Hepatic stellate cell (primary cell): ENCODE measurements at places on chromosomes 3 and 15.

- no peak for DNase-seq
Observed at GRCh38 chr3:72058493-72059081, 273.6 kb upstream of the PROK2 start.

GRCh38 chr3:73624017-73624820, 522 bp downstream of the PDZRN3 start:
- peak; percentile 57 for DNase-seq

DNA sequence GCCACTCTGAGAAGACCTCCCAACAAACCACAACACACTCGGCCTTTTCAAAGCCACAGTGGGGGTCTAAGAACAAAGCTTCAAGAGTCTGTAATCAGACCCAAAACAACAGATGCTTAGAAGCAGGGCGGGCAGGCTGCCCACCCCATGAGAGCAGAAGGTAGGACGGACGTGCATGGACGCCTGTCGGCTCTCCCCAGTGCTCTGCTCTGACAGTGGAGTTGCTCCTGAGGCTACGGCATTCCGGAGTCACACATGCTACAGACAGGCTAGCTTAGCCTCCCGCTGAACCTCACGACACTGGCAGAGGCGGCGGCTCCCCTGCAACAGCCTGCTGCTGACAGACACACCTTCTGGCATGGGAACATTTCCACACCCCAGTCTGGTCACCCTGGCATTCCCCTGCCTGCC, 33.5 kb downstream of the SLCO2A1 start:
- no peak for DNase-seq

- DNase-seq, result no peak
Observed at GRCh38 chr3:126360714-126361060, 3.5 kb upstream of the KLF15 start.

GRCh38 chr15:87874896-87875711, 381.4 kb downstream of the NTRK3 start:
- no peak for DNase-seq

DNA sequence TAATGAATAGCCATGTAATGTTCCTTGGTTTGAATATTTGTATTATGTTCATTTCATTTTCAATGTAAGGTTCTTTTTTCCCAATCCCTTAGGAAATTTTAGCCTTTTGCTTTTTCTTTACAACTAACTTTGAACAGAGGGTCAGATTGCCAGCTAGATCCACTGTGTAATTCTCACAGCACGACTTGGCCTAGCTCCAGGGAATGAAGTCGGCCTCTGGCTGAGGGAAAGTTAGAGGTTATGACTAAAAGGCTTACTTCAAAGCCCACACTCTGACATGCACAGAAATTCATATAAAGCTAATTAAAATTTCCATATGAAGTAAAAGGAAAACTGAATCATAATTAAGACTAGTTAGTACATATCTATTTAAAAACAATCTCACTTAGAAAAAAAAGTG, 38.7 kb downstream of the ROBO1 start:
- DNase-seq, result no peak

DNA sequence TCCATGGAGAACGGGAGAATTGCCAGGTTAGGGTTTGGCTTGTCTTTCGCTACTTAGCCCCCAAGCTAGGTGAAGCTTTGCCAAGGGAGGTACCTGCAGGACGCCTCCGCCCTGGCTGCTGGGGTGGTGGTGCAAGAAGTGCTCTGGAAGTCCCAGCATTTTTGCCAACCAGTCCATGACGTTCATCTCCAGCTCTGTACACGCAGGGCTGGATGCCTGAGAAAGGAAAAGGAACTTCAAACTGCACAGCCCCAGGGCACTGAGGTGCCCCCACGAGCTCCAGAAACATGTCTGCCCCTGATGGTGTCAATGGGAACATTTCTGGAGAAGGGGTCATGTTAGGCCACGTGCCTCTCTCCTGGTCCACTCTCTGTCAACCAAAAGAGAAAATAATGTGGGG, 8.2 kb downstream of the HDC start:
- DNase-seq, result no peak

GRCh38 chr3:32816439-32817256, 1.1 kb upstream of the TRIM71 start:
- no peak for DNase-seq

- DNase-seq, result no peak
Observed at GRCh38 chr3:31039145-31039544, 144.7 kb upstream of the GADL1 start.

- no peak for DNase-seq
Observed at GRCh38 chr3:133995264-133995663, 34.5 kb downstream of the SLCO2A1 start.

DNA sequence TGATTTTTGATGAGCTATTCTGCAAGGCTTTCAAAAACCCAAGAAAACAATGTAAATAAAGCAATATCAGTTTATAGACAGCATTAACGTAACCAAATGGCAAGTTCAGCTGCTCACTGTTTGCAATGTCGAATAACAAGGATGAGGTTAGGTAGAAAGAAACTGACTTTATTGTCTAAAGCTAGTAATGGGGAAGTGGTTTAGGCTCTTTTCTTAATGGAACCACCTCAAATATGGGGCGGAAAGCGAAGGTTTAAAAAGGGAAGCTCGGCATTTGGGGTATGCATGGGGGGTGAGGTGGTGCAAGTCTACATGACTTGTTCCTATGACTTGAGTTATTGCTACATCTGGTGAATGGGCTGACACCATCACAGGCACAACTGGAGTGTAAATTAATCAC, 1060.2 kb downstream of the NSUN3 start:
- no peak for DNase-seq

DNA sequence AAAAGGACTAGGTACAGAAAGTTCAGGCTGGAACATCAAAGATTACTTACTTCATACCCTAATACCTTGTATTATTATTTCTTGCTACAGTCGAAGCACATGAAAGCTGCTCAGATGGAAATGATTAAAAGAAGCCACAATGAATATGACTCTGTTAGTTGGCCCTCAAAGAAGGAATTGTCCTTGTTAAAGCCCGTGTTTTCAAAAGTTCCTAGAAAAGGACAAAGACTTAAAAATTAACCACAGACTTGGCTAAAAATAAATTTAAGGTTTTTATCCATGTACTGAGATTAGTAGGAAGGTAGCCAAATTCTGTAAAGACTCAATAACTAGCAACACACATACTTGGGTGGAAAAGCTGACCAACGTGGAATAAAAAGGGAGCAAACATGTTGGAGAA, 251.0 kb upstream of the RARB start:
- DNase-seq, result no peak

GRCh38 chr3:108527109-108527508, 16.7 kb upstream of the MYH15 start:
- no peak for DNase-seq

- no peak for DNase-seq
Observed at GRCh38 chr3:9747267-9747666, 2.5 kb upstream of the OGG1 start.

GRCh38 chr15:66139591-66140207, 113.9 kb downstream of the MEGF11 start:
- DNase-seq, result no peak

DNA sequence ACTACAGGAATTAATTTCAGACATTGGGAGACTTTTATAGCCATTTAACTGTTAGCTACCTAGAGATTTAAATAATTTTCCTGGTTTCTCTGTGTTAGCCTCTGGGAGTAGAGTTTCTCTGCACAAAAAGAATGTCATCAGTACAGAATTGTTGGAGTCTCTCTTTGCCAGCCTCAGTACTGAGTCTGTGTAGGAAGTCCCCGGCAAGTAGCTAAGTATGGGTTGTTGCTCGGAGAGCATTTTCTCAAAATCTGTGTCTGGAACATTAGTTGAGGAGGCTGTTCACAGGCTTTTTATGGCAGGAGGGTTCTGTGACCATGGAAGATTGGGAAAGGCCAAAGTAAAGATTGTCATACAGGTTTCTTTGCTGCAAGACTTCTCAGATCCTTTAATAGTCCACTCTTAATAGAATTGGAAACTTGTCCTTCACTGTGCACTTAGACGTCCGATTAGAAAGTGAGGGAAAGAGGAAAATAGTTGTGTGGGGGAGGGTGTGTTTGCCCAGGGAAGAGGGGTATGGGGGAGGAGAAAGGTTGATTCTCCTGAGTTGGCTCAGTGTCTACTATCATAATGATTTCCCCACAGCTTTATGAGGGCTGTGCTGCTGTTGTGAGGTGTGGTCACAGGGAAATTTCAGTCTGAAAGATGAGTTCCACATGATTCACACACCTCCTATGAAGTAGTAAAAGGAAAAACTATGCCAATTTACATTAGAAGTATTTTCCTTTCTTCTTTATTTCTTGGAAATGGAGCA, 207.1 kb downstream of the PTPRG start:
- no peak for DNase-seq

DNA sequence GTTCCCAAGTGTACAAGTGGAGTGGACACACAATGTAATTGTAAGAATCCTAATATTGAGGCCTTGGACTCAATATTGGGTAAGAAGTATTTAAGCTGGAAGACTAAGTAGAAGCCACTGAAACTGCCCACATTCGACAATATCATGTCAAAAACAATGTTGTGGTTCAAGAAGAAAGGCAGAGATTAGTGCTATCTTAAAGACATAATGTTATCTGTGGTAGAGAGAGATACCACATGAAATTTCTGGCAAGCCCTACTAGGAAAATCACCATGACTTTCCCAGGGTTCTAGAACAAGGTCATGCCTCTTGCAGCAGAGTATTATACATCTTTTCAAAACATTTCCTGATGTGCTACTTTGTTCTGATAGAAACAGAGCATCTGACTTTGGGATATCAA, 192.6 kb downstream of the RAP2B start:
- DNase-seq, result no peak

DNA sequence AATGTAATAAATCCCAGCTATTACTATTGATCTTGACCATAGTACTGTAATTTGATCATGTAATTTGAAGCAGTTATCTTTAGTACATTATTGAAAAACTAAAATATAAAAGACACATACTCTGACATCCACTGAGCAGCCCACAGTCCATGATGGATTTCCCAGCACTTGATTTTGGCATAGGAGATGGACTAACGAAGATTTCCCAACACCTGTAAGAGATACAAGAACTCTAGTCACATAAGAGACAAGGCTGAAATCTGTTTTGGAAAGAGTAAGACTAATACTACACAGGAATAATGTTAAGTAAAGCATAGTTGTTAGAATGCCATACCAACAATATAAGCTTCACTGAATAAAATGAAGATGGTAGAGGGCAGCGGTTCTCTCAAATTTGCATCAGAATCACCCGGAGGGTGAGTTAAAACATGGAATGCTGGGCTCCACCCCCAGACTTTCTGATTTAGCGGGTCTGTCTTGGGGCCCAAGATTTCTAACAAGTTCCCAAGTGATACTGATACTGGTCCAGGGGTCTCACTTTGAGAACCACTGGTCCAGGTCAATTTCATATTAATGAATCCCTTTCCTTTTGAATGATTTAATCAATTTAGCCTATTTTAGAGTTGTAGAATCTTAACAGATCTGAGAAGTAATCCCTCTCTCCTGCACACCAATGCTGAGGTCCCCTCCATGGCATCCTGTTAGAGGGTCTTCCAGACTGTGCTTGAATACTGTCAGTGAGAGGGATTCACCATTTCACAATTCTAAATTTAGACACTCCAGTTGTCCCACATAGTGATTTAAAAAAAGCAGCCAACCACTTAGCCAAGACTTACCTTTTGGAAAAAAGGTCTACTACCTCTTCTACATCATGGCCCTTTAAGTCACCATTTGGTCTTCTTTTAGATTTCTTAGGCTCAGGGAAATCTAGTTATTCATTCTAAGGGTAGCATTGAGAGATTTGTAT, 11.5 kb downstream of the RABL3 start:
- DNase-seq, result no peak

GRCh38 chr15:67079361-67079760, 14.0 kb downstream of the SMAD3 start:
- DNase-seq, result no peak

GRCh38 chr3:37028329-37028728, 35.0 kb downstream of the MLH1 start:
- no peak for DNase-seq

DNA sequence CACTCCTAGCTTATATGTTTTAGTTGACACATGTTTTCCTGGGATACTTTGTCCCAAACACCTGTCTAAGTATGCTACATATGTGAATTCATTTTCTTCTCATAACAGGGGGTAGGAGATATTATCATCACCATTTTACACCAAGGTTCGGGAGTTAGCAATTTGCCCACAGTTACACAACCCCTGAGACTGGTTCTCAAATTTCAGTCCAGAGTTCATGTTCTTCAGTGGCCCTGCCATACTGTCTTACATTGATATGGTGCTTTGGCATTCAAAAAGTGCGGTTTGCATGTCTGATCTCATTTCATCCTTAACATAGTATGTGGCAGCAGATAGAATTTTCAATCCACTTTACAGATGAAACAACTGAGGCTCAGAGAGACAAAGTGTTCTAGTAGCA, 38.4 kb downstream of the ROBO2 start:
- no peak for DNase-seq

DNA sequence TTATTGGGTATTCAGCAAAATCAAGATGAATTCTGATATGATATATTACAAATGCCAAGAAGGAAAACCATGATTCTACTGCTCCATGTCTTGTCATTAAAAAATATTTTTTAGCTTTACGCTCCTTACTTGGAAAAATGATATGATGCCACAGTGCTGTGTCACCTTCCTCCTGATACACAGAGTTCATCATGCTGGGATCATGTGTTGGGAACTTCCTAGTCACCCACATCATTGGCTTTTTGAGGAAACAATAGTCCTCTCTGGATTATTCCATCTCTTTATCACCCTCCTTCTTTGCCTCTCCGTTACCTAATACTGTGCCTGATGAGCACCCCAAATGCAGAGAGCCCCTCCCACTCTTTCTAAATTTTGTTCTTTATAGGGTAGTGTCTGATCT, 94.3 kb upstream of the PFN2 start:
- DNase-seq, result no peak

DNA sequence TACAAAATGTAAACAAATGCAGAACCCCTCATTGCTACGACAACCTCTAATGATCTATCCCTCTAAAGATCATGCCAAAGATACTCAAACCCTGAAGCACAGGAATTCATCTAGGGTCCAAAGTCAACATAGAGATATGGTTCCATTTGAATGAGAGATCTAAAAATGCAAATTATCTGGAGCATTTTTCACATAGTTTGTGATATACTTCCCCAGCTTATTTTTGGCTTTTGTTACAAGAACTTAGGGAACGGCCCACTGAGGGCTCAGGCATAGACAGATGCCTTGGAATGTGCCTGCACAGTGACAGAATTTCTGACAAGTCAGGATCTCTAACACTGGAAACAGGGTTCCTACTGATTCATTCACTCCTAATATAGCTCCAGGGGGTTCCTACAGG, 258.9 kb upstream of the THBS1 start:
- peak; percentile 43 for DNase-seq

DNA sequence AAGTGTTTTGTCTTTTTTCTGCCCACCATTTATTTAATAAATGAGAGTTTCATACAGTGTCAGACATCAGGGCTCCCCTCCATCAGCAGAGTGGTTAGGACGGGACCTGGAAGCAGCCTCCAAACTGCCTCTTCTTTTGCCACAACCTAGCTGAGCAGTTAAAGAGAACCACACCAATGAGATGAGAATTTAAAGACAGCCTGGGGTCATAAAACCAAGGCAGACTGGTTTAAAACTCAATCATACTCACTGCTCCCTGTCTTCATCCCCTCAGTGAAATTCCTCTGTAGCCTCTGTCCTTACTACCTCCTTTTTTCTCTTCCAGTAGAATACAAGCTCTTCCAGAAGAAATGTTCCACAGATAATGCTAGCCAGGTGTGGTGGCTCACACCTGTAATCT, 78.7 kb downstream of the WWTR1 start:
- DNase-seq, result no peak

- peak; percentile 90 for DNase-seq
Observed at GRCh38 chr15:99476413-99477222, 89.2 kb upstream of the MEF2A start.

- no peak for DNase-seq
Observed at GRCh38 chr15:98537516-98538060, 110.8 kb upstream of the IGF1R start.
